ENCODE measurements at places on chromosomes 2 and 18. TPM values are rescaled to one million over a fixed set of nuclear protein-coding genes. Genes with fewer than 3 reads are reported as not detected.

Gene GRHL1
- 2.1 TPM for total RNA-seq

DNA sequence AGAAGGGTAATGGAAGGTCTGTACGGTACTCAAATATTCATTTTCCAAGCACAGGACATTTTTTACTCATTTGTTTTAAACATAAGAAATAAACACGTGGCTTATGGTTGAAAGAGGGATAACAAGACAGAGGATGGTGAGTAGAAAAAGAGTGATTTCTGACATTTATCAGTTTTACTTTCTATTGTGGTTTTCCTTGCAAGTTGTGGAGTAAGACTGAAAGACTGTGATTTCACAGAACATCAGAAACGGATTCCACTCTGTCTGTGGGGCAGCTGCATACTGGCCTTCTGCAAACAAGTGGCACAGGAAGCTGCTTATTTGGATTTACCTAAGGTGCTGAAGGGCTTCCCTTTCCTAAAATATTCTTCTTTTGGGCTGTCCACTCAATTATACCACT is 122.2 kb upstream of the ITGB6 start:
- H3K4me1 ChIP-seq: peaks cover 5% of the 10 kb centered on the region
- H3K27me3 ChIP-seq: no peaks in the 10 kb centered on the region
- H3K4me3 ChIP-seq: no peak overlapping the region

DNA sequence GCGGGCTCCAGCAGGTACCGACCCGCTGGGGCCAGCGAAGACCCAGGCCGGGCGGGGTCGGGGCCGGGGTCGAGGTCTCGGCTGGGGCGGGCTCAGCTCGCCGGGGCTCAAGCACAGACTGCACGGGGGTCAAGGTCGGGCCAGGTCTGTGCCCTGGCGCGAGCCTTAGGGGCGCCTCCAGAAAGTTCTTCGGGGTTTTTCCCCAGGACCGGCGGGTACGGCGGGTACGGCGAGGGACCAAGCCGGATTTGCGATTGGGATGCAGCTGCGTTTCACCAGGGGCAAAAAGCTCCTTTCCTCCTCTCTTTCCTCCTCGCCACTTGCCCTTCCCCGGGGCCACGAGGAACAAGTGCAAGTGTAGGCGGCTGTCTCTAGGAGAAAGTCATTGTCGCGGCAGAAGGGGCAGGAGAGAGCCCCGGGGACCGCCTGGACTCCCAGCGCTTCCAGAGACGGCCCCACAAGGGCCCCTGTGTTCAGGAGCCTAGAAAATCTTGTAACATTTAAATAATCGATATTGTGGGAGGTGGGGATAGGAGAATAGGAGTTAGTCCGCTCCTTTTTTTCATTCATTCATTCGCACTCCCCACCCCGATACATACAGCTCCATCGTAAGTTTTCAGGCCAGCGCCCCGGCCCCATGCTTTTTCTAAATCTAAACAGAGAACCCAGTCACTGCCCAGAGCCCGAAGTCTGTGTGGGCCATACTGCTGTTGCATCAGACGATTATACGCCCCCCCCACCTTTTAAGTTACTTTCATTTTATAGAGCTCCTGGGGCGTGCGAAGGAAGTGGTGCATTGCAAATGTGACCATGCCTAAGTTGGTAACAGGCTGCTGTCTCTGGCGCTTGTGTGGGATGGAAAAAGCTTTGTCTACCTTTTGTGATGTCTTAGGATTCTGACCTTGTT is 679 bp downstream of the PMAIP1 start:
- H3K4me1 ChIP-seq: no peaks in the 10 kb centered on the region
- H3K27ac ChIP-seq: peak overlapping the region; percentile 91
- no peak for DNase-seq
- H3K27me3 ChIP-seq: no peaks in the 10 kb centered on the region
- peak overlapping the region; percentile 46 for H3K4me3 ChIP-seq
- no peaks in the 10 kb centered on the region for H3K36me3 ChIP-seq

GRCh38 chr2:75465317-75465984 is 95.3 kb downstream of the EVA1A start:
- DNase-seq: no peak
- no peak overlapping the region for H3K4me3 ChIP-seq
- no peak overlapping the region for H3K27ac ChIP-seq
- H3K27me3 ChIP-seq: no peaks in the 10 kb centered on the region
- H3K36me3 ChIP-seq: no peaks in the 10 kb centered on the region
- H3K4me1 ChIP-seq: no peaks in the 10 kb centered on the region

- H3K36me3 ChIP-seq: no peaks in the 10 kb centered on the region
- no peak overlapping the region for H3K4me3 ChIP-seq
- peak overlapping the region; percentile 64 for H3K27ac ChIP-seq
- H3K27me3 ChIP-seq: no peaks in the 10 kb centered on the region
Observed at GRCh38 chr18:24660956-24661355, 200.5 kb downstream of the HRH4 start.

Gene ABCG8
- total RNA-seq: 0.15 TPM

DNA sequence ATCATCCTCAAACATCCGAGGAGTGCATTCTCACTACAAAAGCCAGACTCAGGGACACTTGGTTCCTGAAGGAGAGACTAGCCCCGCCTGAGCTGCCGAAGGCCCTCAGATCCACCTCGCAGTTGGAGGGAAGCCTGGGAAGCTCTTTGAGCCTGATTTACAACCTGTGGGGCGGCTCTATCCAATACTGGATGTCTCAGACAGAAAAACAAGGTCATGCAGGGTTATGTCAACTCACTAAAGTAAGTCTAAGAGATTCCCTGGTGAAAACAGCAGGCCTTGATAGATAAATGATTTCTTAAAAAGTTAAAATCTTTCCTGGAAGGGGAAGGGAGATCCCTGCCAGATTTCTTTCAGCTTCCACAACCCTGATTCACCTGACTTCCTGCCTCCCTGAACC is 284.3 kb downstream of the CYP26B1 start:
- no peak overlapping the region for H3K4me3 ChIP-seq
- no peaks in the 10 kb centered on the region for H3K27me3 ChIP-seq
- no peaks in the 10 kb centered on the region for H3K4me1 ChIP-seq
- no peak for DNase-seq
- no peaks in the 10 kb centered on the region for H3K36me3 ChIP-seq
- no peak overlapping the region for H3K27ac ChIP-seq

GRCh38 chr2:85889627-85890281 is 964 bp upstream of the ST3GAL5 start:
- peak overlapping the region; percentile 88 for H3K4me3 ChIP-seq
- no peak for DNase-seq
- H3K36me3 ChIP-seq: no peaks in the 10 kb centered on the region
- H3K27ac ChIP-seq: peak overlapping the region; percentile 85
- peaks cover 22% of the 10 kb centered on the region for H3K4me1 ChIP-seq
- H3K27me3 ChIP-seq: no peaks in the 10 kb centered on the region

- no peak overlapping the region for H3K4me3 ChIP-seq
- no peaks in the 10 kb centered on the region for H3K36me3 ChIP-seq
- H3K27me3 ChIP-seq: no peaks in the 10 kb centered on the region
- no peaks in the 10 kb centered on the region for H3K4me1 ChIP-seq
- no peak for DNase-seq
- H3K27ac ChIP-seq: no peak overlapping the region
Observed at GRCh38 chr18:31301201-31301655, 16.7 kb upstream of the DSG1 start.

Gene IL36B
- not detected for total RNA-seq

DNA sequence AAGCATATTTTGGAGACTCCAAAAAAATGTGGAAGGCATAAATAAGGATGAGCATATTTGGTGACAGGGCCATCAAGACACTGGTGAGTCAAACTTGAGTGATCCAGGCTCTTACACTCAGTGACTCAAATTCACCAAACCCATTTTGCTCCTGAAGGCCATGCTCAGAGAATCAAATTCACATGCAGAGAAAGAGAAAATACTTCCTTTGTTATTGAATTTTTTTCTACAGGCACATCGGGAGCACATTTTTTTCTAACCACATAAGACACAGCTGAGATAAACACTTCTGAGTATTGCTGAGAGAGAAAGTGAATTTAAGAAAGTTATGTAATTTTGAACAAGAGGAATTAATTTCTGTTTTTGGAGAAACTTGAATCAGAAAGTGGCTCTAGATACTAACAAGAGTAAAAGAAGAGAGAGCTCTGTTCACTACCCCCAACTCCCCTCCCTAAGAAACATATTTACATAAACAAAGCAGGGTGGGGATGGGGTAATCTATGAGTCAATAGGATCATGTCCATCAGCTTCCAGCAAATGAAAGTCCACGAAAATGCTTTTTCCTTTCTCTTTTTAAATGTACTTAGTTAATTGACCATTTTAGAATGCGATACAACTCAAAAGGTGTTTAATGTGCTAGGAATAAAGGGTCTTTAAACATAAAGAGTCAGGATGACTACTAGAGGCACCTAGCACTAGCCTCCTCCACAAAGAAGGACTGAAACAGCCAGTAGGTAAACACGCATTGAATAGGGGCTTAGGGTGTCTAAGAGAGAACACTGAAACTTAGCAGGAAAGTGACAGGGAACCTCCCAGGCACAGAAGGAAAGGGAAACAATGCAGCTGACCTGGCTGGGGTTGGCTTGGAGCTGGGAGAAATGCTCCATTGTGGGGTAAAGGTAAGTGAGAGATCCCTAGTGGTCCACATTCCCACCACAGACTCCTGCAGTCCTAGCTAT is 152.3 kb downstream of the KCNE4 start:
- DNase-seq: no peak
- H3K4me3 ChIP-seq: no peak overlapping the region
- H3K27me3 ChIP-seq: no peaks in the 10 kb centered on the region
- no peaks in the 10 kb centered on the region for H3K4me1 ChIP-seq

Gene INHBB
- 60.6 TPM for total RNA-seq

DNA sequence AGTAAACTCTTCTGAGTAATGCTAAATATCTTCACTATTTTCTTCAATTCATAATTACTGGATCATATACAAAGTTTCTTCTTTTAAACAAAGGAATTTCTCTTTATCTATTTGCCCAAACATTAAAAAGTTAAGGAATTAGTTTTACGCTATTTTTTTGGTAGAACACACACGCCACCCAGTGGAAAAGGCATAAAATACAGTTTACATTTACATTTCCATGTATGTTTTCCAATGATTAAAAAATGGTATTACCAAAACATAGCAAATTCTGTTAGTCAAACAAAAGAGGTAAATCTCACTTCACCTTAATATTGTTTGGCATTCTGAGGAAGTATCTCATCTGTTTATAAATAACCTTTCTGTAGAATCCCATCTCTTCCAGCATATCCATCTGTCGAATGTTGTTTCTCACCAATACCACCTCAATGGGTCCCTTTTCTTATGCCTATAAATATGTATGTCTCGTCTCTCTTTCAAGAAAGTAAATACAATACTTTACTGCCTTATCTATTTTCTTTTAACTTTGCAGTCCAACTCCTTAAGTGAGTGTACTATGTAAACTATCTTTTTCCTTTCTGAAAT is 7.2 kb downstream of the BOLL start:
- no peaks in the 10 kb centered on the region for H3K36me3 ChIP-seq
- DNase-seq: no peak
- H3K27ac ChIP-seq: no peak overlapping the region
- H3K4me3 ChIP-seq: no peak overlapping the region
- no peaks in the 10 kb centered on the region for H3K27me3 ChIP-seq
- no peaks in the 10 kb centered on the region for H3K4me1 ChIP-seq

Gene ERBB4
- 53.1 TPM for total RNA-seq

DNA sequence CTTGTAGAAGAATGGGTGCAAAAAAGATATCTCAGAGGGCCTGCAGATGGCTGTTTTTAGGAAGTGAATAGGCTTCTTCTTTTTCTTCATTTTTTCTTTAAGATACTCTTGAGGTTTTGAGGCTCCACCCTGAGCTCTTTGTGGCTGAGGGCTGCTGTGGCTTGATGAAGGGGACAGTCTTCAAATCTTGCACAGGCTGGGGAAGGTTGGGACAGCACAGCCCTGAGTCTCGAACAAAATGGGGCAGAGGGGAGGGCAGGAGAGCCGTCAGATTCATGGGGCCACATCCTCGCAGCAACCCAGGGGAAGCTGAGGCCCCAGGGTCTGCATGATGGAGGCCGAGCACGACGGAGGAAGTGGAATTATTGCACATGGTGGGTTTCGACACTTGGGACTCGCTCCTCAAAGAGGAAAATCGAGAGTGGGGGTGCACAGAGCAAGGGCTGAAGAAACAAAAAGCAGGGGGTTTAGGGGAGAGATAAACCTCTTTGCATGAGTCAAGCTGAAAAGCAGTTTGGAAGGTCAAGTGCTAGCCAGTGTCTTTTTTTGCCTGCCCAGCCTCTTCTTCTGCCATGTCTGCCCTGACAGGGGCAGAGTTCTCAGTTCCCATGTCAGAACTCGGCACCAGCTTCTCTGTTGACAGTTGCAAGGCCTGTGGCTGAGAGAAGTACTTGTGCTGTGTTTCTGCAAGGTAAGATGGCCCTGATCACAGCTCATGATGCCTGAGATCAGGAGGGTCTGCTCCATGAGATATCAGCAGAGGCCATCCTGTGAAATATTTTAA is 19.5 kb downstream of the INPP4A start:
- DNase-seq: no peak
- no peak overlapping the region for H3K27ac ChIP-seq
- H3K27me3 ChIP-seq: no peaks in the 10 kb centered on the region
- H3K4me1 ChIP-seq: no peaks in the 10 kb centered on the region
- no peaks in the 10 kb centered on the region for H3K36me3 ChIP-seq

Gene CYP26B1
- 3.8 TPM for total RNA-seq

Gene FASTKD1
- total RNA-seq: 6.7 TPM

GRCh38 chr2:86512034-86512433 is 51.2 kb downstream of the CHMP3 start:
- H3K36me3 ChIP-seq: no peaks in the 10 kb centered on the region
- no peaks in the 10 kb centered on the region for H3K27me3 ChIP-seq
- H3K4me3 ChIP-seq: no peak overlapping the region
- DNase-seq: no peak
- H3K4me1 ChIP-seq: no peaks in the 10 kb centered on the region

Gene ACADL
- total RNA-seq: 2.5 TPM

Gene ASPRV1
- total RNA-seq: 4.5 TPM

DNA sequence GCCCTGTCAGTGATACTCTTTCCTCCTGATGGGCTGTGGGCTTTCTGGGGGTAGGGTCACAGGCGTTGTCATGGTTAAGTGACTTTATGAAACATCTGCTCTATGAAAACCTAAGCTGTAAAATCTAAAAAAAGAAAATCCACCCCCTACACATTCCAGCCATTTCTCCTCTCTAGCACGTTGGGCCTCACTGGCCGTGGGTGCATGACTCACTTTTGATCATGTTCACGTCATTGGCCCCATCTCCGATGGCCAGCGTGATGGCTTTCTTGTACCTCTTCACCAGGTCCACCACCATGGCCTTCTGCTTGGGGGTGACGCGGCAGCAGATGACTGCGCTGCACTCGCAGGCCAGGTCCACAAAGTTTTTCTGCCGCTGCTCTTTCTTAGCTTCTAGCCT is 39.3 kb upstream of the NARS1 start:
- no peaks in the 10 kb centered on the region for H3K27me3 ChIP-seq
- H3K27ac ChIP-seq: no peak overlapping the region
- no peaks in the 10 kb centered on the region for H3K4me1 ChIP-seq
- DNase-seq: no peak
- no peaks in the 10 kb centered on the region for H3K36me3 ChIP-seq
- no peak overlapping the region for H3K4me3 ChIP-seq

- H3K4me1 ChIP-seq: no peaks in the 10 kb centered on the region
- no peaks in the 10 kb centered on the region for H3K27me3 ChIP-seq
- H3K4me3 ChIP-seq: no peak overlapping the region
- H3K27ac ChIP-seq: no peak overlapping the region
Observed at GRCh38 chr2:42747422-42747821, 16.5 kb downstream of the OXER1 start.

- H3K27me3 ChIP-seq: no peaks in the 10 kb centered on the region
- H3K36me3 ChIP-seq: no peaks in the 10 kb centered on the region
- no peaks in the 10 kb centered on the region for H3K4me1 ChIP-seq
- H3K4me3 ChIP-seq: no peak overlapping the region
Observed at GRCh38 chr2:174776675-174777074, 12.4 kb upstream of the CHRNA1 start.

- no peak for DNase-seq
- H3K27me3 ChIP-seq: no peaks in the 10 kb centered on the region
- H3K27ac ChIP-seq: no peak overlapping the region
- H3K36me3 ChIP-seq: no peaks in the 10 kb centered on the region
Observed at GRCh38 chr2:64632835-64633819, 20.6 kb downstream of the SERTAD2 start.

Measured in breast epithelium (tissue), 4 donors.